ENCODE measurements at places on chromosomes 2 and 18.

- no peak for DNase-seq
Observed at GRCh38 chr2:85112906-85113625, 20.1 kb upstream of the TCF7L1 start.

GRCh38 chr2:151095463-151095862, 166.2 kb downstream of the RBM43 start:
- DNase-seq: no peak

DNA sequence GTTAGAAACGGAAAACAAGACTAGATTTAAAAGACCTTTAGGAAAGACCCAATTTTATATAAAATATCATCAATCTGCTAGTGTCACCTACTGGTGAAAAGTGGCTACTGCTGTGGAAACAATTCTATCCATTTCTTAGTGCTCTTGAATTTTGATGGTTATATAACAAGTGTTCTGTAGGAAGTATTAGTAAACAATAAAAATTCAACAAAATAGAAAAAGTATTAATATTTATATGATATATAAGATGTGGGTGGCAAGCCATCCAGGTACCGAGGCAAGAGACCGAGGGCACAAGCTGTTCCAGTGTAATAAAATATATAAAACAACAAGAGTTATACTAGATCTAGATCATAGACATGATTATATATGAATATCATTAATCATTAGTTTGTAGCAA, 6.2 kb upstream of the TMEM87B start:
- no peak for DNase-seq

DNA sequence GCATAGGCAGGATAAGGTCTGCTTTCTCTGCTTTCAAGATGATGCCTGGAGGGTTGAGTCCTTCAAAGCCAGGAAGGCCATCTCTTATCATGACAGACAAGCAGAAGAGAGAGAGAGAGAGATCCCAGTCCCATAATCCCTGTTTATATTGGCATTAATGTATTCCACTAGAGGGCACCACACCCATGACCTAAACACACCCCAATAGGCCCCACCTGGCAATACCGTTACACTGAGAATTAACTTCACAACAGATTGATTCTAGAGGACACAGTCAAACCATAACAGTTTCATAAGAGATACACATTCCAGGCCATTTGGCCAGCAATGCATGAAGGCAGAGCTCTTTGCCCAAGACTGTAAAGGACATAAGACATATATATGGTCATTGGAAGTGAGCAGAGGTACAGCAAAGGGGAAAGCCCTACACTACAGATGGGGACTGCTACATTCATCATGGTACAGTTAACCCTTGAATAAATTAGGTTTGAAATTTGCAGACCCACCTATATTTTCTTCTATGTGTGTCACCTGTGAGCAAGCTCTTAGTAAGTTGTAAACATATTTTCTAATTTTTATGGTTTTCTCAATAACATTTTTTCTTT, 1516.1 kb downstream of the RPIA start:
- no peak for DNase-seq

- peak; percentile 54 for DNase-seq
Observed at GRCh38 chr2:102251042-102251848, 60.1 kb upstream of the IL1RL1 start.
